Kidney epithelial cell (primary cell): ENCODE measurements at places on chromosomes 11 and 22.

- DNase-seq = no peak
Measured at GRCh38 chr11:18590571-18590970, 2.0 kb upstream of the UEVLD start.

- no peak for DNase-seq
Measured at GRCh38 chr22:33920197-33920540, at the start of gene LARGE1. TSS of gene LARGE1 (minus strand) at chr22:33920476.

- no peak for DNase-seq
Measured at GRCh38 chr22:22943521-22944267, 56.1 kb downstream of the IGLL5 start.

- no peak for DNase-seq
Measured at GRCh38 chr11:4441515-4441914, 7.6 kb upstream of the OR52K2 start.

DNA sequence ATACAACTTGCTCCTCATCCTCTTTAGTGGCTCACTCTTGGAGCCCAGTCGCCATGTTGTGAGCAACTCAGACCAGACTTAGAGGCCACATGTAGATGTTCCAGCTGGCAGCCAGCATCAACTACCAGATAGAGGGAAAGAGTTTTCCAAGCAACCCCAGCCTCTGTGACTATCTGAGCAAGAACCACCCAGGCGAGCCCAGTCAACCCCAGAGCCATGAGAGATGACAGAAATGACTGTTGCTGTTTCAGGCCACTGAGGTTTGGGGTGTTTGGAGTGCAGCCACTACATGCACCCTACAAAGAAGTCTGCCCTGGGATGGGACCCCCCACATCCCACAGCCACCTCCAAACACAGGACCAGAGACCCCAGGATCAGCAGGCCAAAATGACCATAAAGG lies 24.8 kb upstream of the CLDN5 start:
- DNase-seq = no peak

GRCh38 chr11:112368381-112368780 lies 107.7 kb upstream of the PLET1 start:
- no peak for DNase-seq

DNA sequence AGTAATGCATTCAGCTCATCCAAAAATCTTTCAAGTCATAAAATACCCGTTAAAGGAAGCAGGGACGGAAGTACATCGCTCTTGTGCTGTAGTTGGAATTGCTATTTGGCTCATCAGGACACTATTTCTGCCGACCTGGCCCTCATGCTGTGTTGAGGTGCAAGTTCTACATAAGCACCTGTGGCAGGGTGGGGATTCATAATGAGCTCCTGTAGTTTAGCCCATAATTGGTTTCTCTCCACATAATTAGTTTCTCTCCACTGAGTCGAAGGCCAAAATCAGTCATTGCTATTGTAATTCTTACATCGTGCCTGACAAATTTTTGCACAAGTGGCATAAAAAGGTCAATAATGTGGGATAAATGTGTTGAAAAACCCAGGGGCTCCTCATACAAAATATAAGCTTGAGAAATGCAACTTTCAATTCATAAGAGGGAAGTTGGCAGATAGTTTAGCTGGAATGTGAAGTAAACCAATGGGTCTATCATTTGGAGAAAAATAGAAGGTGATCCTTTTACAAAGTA lies 14.9 kb upstream of the ISX start:
- no peak for DNase-seq

GRCh38 chr11:59302991-59303390 lies 55.7 kb upstream of the OR5AN1 start:
- no peak for DNase-seq

DNA sequence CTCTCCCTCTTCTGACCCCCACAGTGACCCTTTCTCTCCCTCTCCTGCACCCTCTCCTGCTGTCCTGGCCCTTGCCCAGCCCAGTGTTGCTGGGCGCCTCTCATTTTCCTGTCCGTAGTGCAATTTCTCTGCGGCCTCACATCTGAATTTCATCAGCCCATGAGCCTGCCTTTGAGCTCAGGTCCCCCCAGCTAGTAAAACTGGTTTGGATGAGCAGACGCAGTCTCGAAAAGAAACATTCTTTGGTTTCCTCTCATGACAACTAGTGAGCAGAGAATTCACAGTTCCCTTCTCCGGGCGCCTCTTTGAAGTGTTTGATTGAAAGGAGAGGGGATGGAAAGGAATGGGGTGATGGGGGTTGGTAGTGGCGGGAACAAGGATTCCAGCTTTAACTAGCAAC lies 126.0 kb upstream of the CADM1 start:
- no peak for DNase-seq

DNA sequence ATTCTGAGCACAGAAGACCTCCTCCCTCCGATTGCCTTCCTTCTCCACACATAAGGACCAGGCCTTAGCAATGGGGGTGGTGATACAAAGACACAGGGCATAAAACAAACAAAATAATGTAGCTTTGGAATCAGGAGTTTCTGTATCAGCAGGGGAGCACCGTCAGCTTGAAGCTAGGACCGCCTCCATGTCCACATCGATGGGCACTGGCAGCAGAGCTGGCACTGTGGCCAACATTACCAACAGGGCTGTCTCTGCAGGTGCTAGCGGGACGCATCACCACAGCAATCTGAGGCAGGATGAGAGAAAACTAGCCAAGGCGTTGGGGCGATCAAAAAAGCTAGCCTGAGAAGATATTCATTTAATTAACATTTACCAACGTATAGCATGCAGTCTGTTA lies 201.4 kb downstream of the MAML2 start:
- no peak for DNase-seq

DNA sequence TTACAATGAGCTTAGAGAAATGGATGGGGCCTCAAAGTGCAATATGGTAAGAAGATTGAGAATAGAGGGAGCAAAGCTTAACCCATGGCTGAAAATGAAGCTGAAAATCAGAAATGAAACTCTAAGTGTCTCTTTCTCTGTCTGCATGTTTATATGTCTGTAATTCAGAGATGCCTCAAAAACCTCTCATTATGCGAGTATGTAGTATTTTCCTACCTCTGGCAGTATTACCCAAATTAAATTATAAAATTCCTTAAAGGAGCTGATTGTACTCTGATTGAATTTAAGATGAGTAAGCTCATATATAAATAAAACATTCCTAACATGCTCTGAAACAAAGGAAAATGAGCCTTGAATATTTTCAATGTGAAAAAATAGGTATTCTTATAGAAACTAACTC lies 39.8 kb upstream of the PRSS23 start:
- DNase-seq = no peak

DNA sequence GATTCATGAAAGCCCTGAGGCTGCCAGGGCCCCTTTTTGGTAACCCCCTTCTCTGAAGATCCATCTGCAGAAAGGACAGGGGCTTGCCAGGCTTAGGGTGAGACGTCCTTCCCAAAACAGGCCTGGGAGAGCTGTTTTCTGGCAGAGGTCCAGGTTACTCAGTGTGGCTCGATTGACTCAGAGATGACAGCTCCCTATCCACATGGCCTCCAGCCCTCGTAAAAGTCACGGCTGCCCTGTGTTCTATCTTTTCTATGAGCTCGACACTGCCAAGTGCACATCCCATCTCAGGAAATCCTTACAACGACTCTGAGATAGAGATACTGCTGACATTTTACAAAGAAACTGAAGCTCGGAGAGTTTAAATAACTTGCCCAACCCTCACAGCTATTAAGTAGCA lies 20.4 kb downstream of the ADAMTS8 start:
- no peak for DNase-seq

DNA sequence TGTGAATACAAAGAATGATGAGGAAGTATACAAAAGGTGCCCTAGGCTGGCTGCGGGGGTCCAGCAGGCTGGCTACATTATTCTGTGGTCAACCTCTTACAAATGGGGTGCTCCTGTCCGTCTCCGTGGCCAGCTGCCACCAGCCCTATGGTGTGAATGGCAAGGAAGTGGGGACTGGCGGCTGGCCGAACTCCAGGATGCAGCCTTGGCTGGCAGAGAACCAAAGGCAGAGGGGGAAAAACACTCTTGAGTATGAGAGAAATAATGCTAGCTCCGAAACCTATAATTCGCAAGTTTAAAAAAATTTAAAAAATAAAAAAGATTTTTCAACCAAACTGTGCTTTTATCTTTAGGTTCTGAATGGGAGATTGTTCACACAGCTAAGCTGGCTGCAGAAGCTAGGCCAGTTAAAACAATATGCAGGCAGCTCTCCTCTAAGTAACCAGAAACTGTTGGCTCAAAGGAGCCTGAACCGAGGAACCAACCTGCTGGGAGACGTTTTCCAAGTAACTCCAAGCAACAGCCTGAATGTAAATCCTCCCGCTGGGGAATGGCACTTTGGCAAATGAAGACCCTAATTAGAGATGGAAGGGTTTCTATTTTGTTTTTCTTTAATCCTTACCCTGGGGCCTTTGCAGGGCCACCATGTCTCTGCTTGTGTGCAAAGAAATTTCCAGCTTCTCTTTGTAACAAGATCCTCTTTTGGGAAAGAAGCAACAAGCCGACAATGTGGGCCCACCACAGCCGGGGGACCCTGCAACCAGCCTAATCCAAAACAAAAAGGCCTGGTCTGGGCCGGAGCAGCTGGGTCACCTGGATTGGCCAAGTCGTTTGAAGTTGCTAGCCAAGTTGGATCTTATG lies 50.2 kb downstream of the C22orf31 start:
- no peak for DNase-seq

GRCh38 chr11:104907521-104908185 lies 9.4 kb upstream of the CASP12 start:
- DNase-seq = no peak

- no peak for DNase-seq
Measured at GRCh38 chr11:20056109-20056949, 103.9 kb downstream of the DBX1 start.

GRCh38 chr22:42680648-42681047 lies 31.5 kb upstream of the CYB5R3 start:
- peak; percentile 87 for DNase-seq

DNA sequence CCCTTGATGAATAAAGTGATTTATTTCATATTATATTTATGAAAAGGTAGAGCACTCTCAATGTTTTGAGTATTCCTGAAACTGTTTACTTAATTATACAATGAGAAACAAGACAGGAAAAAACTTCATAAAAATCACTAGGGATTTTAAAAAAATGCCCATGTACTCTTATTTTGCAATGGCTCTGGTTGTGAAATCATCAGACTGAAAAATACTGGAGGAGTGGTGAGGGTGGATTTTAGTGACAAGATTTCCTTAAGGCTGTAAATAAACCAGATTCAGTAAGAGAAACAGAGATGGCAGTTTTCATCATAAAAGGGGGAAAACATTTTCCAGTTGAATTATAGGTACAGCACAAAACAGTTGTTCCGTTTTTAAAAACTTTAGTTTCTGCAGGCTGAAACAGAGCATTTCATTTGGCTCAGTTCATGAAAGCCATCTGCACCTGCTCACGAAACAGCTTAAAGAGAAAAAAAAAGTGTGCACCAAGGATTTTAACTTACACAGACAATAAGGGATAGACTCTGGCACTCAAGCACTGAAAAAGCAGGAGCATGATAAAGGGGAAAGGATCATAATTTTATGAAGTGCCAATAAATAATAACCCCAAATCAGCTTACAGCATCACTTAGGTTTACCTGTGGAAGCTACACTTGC lies 100.7 kb downstream of the MAML2 start:
- no peak for DNase-seq

DNA sequence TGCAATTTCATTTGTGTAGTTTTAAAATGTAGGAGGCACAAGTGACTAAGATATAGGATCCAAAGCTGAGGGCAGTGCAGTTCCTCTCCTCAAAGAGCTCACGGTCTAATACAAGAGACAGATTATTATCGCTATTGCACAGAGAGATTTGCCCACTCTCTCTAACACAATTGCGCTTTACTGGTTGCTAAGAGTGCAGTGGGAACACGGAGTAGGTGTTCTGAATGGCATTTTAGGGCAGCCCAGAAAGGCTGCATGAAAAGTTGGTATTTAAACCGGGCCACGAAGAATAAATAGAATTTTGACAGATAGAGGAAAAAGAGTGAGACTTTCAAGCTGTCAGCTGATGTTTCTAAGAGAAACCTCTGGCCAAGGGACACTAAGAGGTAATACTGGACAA lies 79.5 kb downstream of the BLID start:
- no peak for DNase-seq

DNA sequence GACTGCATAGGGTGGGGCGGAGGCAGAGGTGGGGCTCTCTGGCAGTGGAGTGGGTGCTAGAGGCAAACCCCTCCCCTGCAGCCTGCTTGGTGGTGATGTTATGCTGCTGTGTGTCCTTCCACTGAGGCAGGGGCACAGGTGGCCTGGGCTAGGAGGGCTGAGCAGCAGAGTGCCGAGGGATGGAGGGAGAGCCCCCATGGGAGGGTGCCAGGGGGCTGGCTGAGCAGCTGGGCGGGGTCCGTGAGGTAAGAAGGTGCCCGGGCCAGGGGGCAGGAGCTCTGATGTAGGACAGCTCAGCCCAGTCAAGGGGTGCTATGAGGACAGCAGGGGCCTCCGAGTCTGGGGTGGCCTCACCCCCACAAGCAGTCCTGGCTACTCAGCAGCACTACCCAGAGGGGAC lies 4.2 kb downstream of the CLDN5 start:
- no peak for DNase-seq

DNA sequence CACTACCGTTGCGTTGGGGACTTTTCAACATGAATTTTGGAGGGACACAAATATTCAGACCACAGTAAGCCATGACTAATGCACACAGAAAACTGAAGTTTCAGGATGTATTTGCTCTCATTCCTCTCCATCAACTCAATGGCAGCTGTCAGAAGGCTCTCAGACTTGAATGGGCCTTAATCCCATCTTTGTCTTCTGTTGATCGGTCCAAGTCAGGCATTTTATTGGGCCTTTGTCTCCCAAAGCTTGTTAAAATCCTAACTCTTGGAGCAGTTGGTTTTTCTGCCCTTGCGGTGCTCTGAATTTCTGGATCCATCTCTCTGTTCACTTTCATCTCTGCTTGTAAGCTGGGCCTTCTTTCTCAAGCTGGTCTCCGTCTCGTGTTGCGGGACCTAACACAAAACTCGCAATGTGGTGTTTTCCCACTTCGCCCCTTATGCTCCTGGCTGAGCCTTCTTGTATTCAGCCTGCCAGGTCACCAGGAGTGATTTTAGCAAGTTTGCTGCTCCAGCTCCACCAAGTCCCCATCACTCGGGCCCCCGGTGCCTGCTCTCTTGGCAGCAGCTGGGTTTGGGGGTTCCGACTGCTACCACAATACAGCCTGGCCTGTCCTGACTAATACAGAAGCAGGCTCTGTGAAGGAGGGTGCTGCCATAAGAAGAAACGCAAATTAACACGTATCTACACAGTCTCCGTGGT lies 27.0 kb downstream of the TSPAN32 start:
- no peak for DNase-seq

DNA sequence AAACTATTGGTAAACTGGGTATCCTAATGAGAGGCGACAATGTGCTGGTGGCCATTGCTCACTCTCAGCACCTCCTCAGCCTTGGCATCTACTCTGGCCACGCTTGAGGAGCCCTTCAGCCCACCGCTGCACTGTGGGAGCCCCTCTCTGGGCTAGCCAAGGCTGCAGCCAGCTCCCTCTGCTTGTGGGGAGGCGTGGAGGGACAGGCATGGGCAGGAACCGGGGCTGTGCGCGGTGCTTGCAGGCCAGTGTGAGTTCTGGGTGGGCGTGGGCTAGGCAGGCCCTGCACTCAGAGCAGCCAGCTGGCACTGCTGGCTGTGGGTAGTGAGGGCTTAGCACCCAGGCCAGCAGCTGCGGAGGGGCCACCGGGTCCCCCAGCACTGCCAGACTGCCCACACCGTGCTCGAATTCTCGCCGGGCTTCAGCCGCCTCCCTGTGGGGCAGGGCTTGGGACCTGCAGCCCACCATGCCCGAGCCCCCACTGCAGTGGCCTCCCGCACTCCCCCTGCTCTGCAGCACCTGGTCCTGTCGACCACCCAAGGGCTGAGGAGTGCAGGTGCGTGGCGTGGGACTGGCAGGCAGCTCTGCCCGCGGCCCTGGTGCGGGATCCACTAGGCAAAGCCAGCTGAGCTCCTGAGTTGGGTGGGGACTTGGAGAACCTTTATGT lies 575.9 kb upstream of the ANO3 start:
- DNase-seq = no peak
